ENCODE measurements at places on chromosomes 3 and 15. TPM values are rescaled to one million over a fixed set of nuclear protein-coding genes. Genes with fewer than 3 reads are reported as not detected.

The CRABP1 gene
- not detected for total RNA-seq

The GHSR gene
- total RNA-seq, result not detected

The PLIN1 gene
- total RNA-seq, result not detected

The CCR9 gene
- total RNA-seq, result 0.08 TPM
